Epithelial cell of alveolus of lung (primary cell): ENCODE measurements at places on chromosomes 2 and 18. TPM values are rescaled to one million over a fixed set of nuclear protein-coding genes. Genes with fewer than 3 reads are reported as not detected.

MAP3K2 gene
- total RNA-seq = 20.2 and 30.6 TPM in 2 replicates

CAVIN2 gene
- total RNA-seq = 6.5 and 16.9 TPM in 2 replicates

CIB4 gene
- not detected in 2 replicates for total RNA-seq

RDH14 gene
- total RNA-seq = 21.3 and 27.7 TPM in 2 replicates

SUCLG1 gene
- 62.1 and 74.3 TPM in 2 replicates for total RNA-seq

DCAF17 gene
- 8.8 and 11.3 TPM in 2 replicates for total RNA-seq
